ENCODE measurements at places on chromosomes 13 and 19.

- no peak for DNase-seq
Measured at GRCh38 chr13:40254394-40254793, 412.0 kb downstream of the FOXO1 start.

- DNase-seq, result no peak
Measured at GRCh38 chr13:19155321-19155861, 26.2 kb downstream of the TUBA3C start.

DNA sequence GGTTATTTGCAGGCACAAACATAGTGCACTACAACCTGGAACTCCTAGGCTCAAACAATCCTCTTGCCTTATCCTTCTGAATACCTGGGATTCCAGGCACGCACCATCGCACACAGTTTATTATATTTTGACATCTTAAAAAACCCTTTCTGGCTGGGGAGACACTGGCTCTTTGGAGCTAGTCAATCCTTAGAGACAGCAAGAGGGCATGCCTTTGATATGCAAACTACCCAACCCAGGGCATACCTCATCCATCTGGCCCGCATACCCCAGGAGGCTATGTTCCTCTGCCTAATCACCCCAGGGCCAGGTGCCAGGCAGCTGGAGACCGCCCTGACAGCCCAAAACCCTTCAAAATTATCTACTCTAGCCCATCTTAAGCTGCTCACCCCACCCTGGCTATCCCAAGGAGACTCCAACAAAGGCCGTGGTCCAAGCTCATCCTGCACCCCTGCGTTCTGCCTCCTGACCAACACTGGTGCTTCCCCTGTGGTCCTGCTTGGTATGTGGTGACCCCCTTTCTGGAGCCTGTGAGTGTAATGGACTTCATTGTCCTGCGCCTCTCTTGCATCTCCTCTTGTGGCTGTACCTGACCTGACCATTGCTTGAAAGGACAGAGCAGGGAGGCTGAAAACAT is 86.4 kb downstream of the RGCC start:
- DNase-seq, result peak; percentile 77

- no peak for DNase-seq
Measured at GRCh38 chr13:31160857-31161556, 697 bp downstream of the HSPH1 start.

DNA sequence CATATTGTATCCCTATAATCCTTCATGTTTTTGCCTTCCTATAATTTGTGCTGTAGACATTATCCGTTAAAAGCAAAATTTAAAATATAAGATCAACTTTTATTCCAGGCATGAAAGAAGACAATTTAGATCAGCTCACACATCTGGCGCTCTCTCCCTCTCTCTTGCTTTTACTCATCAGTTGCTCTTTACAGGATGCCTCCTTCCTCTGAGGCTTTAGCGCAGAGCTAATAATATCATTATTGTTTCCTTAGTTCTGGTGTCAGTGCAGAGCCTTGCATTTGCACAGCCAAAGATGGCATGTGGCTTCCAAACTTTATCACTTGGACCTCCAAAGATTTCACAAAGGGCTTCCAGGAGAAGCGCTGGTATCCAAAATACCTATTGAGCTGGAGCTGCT is 295.1 kb downstream of the FGF9 start:
- DNase-seq, result no peak

GRCh38 chr13:43805071-43805468 is 18.3 kb upstream of the ENOX1 start:
- DNase-seq, result no peak

DNA sequence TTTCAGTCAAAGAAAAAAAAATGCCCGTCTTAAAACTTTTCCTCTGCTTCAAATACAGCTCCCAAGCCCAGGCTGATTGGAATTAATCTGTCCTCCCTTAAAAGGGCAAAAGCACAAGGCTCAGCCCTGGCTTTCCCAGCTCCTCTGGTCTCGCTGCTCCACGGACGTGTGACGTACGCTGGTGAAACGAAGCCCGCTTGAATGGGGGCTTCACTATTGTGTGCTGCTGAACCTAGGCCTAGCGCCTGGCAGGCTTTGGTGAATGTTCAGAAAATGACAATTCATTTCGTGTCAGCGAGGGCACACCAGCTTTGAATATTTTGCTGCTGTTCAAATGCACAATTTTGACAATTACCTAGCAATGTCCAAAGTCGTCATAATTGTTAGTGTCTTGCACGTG is 615 bp upstream of the ZNF135 start:
- DNase-seq, result no peak

DNA sequence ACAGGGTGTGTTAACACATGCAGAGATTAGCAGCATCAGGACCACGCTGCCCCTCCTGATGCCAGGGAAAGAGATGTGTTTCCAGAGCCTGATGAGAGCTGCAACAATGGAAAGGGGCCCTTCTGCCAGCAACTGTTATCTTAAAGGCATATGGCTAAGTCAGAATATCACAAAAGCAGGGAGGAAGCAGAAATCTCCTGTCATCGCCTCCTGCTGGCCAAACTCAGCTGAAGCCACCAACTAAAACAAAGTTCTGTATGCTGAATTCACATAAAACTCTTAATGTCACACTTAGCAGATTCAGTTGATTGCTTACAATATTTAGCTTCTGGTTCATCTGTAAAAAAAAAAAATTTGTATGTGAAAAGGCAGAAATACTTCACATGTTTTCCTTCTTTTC is 178.2 kb downstream of the GPC5 start:
- no peak for DNase-seq

- DNase-seq, result no peak
Measured at GRCh38 chr19:18251587-18252369, 22.5 kb downstream of the IQCN start.

DNA sequence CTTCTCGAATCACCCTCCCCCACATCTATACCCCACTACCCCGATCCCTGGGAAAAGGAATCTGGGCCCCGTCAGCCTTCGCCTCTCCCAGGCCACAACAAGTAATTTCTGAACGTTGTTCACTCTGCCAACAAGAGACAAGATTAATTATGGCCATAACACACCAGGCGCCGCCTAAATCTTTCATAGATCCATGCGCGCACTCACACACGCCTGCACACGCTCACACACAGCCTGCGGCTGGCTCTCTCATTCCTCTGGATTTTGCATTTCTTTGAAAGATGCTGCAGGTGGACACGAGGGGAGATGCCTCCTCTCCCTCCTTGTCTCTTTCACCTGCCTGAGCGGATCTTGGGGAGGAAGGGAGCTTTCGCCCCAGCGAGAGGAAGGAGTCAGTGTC is 17.1 kb downstream of the ZNRF4 start:
- DNase-seq, result no peak

GRCh38 chr19:1465191-1466016 is 13.6 kb downstream of the C19orf25 start:
- no peak for DNase-seq

GRCh38 chr19:45638930-45639729 is at the start of gene EML2:
TSS of gene EML2 (minus strand) at chr19:45639397. CDS start at chr19:45639376, 21 bp downstream.
- DNase-seq, result no peak

DNA sequence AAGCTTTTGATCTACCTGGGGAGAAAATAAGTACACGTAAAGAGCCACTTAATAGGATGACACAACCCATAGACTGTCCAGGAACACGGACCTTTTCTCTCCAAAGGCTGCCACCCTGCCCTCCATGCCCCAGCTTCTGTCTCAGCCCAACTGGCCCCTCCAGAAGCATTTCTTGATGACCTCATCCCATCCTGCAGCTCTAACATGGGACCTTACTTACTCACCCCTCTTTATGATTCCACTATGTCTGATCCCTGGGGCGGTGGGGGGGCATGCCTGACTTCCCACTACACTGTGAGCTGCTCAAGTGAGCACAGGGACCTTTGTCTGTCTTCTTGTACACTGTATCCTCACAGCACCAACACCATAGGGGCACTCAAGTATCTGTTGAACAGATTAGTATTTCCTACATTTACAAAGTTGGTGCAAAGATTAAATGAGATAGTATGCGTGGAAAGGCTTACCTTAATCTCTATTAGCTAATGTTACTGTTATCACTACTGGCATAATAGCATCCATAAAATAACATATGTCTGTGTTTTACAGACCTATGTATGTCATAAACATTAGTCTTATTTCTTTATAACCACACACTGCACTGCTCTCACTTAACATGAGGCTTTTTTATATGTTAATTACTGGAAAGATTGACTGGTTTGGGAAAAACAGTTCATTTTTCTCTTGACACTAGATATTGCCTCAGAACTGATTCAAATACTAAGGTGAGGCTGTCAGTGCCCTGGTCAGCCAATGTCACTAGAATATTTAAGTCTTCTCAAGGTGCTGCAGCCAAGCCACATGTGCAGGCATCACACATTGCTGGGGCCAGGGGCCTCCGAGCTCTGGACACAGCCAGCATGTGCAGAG is 100.9 kb downstream of the FOXO1 start:
- no peak for DNase-seq

- no peak for DNase-seq
Measured at GRCh38 chr13:80726868-80727267, 385.9 kb upstream of the SPRY2 start.

DNA sequence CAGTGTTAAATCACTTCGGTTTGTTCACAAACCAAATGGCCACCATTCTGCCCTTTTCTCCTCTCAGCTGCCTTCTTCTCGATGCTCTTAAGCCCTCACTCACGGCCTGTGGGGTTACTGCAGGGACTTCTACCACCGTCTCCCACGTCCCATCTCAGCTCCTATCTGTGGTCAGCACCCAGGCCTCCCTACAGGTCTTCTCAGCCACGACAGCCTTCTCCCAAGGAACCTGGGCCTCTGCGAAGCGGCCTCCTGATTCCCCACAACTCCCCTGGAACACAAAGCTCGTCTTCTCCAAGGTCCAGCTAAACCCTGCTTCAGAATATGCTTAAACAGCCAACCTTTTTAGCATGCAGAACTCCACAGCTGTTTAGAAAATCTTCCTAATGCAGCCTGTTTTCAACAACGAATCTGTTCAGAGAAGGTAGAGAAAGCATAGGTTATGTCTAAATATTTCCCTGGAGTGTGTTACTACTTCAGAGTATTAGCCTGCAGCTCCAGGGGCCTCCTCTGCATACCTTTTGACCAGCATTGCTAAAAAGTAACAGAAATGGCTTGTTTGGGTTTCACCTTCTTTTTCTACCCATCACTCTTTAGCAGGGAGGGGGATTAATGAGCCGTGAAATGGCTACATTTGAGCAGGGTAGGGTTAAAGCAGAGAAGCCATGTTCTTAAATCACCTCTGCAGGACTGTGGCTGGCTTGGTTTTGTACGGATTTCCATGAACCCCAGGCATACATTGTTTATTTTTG is 104.0 kb downstream of the COL4A2 start:
- DNase-seq, result no peak

- no peak for DNase-seq
Measured at GRCh38 chr19:48551437-48552302, at the start of gene SULT2B1. TSS of gene SULT2B1 (plus strand) at chr19:48552172. CDS start at chr19:48552253, 81 bp downstream.

DNA sequence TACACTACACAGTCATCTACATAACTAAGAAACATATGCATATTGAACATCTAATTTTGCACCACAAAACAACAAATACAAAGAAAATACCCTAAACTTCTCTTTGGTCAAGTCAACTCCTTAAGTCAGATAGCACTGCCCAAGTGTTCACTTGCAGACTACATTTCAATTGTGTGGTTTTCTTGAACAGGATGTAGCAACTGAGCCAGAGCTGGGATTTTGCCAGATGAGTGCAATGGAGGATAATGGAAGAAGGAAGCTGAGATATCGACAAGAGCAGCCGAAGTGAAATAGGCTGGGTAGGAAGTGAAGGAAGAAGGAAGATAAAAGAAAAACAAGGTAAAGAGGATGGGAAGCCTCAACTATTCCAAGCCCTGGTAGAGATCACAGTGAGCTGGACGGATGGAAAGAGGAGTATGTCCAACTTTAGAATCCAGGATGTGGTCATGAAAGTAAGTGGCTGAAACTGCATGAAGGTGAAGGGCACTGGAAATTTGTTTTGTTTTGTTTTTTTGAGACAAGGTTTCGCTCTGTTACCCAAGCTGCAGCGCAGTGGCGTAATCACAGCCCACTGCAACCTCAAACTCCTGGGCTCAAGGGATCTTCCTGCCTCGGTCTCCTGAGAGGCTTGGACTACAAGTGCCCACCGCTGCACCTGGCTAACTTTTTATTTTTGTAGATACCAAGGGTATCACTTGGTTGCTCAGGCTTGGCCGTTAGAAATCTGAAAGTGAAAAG is 15.0 kb downstream of the NUFIP1 start:
- DNase-seq, result no peak

GRCh38 chr13:89628567-89628966 is 1718.9 kb upstream of the MIR17HG start:
- no peak for DNase-seq

- no peak for DNase-seq
Measured at GRCh38 chr19:31347354-31347753, 1.9 kb downstream of the TSHZ3 start.

DNA sequence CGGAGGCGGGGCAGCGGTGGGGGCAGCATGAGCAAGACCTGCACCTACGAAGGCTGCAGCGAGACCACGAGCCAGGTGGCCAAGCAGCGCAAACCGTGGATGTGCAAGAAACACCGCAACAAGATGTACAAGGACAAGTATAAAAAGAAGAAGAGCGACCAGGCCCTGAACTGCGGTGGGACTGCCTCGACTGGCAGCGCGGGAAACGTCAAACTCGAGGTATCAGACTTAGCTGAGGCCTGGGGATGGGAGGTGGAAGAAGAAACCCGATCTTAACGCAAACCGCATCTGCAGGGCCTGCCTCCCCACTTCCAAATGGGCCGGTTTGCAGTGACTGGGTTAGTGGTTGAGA is 693 bp downstream of the RFXAP start:
- no peak for DNase-seq

DNA sequence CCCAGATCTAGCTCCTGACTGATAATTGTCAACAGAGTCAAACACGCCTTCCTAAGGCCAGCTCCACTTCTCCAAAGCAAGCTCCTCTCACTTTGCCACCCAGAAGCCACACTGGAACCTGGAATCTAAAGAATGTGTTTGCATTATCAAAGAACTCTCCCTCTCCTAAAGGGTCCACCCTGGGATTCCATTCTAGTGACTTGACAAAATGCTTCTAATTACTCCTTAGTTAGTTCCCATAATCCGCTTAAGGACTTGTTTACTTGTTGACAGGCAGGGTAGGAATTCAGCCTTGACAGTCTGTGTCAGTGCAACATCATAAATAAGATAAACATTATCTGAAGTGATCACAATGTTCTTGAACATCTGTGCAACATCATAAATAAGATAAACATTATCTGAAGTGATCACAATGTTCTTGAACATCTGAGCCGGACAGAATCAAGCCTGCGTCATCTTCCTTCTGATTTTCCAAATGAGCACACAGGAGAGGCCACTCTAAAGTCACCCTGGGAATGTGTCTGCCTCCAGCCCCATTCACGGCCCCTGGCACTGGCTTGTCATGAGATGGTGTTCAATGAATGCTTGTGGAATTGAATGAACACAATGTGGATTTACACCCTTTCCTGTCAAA is 512.1 kb downstream of the IRS2 start:
- DNase-seq, result no peak

GRCh38 chr13:53043398-53043797 is 14.8 kb downstream of the OLFM4 start:
- no peak for DNase-seq
